ENCODE measurements at places on chromosomes 3 and 15.

DNA sequence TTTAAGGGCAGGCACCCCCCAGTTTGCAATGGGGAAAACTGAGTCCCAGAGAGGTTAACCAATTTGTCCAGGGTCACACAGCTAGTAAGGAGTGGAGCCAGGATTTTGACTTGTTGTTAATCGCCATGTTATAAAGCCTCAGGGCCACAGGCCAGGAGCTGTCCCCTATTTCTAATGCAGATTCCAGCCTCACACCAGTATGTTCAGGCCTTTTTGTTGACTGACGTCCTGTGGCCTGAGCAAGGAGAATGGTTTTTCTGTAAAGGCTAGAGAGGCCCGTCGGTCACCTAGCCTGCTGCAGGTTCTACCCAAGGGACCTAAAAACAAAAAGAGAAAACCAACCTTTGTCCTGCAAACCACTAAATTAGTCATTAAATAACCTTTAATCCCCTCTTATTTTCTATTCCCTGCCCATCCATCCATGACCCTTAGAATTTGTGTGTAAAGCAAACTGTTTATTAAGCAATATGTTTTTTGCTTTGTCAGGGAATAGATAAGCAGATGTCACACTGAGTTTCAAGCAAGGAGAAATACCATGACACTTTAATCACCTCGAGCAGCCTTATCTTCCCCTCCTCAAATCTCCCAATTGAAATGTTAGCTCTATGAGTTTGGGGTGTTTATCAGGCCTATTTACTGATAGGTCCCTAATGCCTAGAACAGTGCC lies 14.1 kb downstream of the ACOX2 start:
- DNase-seq, result no peak

- DNase-seq, result no peak
Observed at GRCh38 chr3:160828880-160829279, 72.8 kb downstream of the PPM1L start.

- DNase-seq, result no peak
Observed at GRCh38 chr3:110750201-110750600, 321.4 kb upstream of the NECTIN3 start.

DNA sequence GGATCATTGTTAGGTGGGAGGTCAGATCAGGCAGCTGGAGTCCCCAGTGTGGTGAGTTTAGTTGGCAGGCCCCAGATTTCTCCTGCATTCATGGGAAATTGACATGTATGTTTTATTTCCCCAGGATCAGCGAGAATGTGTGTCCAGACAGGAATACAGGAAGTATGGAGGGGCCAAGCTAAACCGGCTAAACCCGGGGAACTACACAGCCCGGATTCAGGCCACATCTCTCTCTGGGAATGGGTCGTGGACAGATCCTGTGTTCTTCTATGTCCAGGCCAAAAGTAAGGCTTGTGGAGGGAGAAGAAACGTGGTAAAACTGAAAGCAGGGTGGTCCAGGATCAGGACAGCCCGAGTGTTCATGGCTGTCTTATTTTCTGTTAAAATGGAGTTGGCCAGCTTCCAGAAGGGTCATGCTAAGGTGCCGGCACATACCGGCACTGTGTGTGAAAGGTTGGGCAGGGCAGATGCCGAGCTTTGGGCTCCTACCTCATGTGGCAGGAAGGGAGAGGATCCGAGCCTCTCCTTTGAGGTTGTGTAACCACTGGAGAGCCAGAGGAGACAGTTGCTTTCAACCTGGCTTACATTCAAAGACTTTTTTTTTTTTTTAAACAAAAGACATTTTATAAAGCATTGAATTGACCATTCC lies 83.1 kb downstream of the PGPEP1L start:
- DNase-seq, result no peak

DNA sequence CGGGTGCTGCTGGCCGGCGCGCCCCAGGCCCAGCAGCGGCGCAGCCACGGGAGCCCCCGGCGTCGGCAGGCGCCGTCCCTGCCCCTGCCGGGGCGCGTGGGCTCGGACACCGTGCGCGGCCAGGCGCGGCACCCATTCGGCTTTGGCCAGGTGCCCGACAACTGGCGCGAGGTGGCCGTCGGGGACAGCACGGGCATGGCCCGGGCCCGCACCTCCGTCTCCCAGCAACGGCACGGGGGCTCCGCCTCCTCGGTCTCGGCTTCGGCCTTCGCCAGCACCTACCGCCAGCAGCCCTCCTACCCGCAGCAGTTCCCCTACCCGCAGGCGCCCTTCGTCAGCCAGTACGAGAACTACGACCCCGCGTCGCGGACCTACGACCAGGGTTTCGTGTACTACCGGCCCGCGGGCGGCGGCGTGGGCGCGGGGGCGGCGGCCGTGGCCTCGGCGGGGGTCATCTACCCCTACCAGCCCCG lies 777 bp downstream of the LOXL1 start:
- no peak for DNase-seq

GRCh38 chr3:46006238-46007032 lies 10.8 kb upstream of the FYCO1 start:
- no peak for DNase-seq

- DNase-seq, result no peak
Observed at GRCh38 chr15:67176195-67176971, 78.1 kb downstream of the AAGAB start.

DNA sequence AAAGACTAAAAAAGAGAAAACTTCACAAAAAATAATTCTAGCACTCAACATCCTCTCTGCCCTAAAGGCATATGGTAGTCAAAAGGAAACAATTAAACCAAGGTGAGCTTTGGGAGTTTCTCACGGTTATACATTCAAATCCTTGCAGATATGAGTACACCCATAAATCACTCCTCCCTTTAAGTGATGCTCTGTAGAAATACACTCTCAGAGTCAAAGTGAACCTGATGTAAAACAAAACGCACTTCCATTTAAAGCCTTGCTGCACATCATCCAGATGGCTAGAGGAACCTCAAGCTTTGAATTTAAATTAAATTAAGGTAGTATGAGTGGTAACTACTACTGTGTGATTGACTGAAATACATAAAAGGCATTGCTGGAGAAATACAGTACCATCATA lies 36.0 kb upstream of the AADAC start:
- DNase-seq, result no peak

- no peak for DNase-seq
Observed at GRCh38 chr15:41932511-41933289, 38.8 kb upstream of the SPTBN5 start.

- DNase-seq, result no peak
Observed at GRCh38 chr3:194212161-194212844, 76.4 kb downstream of the HES1 start.

DNA sequence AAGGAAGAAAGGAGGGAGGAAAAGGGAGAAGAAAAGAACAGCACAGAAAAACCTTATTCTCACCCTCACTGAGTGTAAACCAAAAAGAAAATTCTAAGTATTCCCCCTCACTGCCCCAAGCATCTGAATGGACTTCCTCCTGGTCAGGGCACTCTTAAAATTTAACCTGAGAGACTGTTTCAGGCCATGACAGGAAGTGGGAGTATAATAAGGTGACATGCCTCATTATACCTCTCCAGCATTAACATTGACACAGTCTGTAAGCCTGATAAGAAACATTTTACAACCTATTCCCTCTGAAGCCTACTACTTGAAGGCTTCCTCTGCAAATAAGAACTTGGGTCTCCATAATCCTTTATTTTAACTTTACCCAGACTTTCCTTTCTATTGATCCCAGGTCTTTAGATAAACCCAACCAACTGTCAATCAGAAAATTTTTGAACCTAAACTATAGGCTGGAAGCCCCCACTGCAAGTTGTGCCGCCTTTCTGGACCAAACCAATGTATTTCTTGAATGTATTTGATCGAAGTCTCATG lies 41.7 kb downstream of the SLCO2A1 start:
- DNase-seq, result no peak

DNA sequence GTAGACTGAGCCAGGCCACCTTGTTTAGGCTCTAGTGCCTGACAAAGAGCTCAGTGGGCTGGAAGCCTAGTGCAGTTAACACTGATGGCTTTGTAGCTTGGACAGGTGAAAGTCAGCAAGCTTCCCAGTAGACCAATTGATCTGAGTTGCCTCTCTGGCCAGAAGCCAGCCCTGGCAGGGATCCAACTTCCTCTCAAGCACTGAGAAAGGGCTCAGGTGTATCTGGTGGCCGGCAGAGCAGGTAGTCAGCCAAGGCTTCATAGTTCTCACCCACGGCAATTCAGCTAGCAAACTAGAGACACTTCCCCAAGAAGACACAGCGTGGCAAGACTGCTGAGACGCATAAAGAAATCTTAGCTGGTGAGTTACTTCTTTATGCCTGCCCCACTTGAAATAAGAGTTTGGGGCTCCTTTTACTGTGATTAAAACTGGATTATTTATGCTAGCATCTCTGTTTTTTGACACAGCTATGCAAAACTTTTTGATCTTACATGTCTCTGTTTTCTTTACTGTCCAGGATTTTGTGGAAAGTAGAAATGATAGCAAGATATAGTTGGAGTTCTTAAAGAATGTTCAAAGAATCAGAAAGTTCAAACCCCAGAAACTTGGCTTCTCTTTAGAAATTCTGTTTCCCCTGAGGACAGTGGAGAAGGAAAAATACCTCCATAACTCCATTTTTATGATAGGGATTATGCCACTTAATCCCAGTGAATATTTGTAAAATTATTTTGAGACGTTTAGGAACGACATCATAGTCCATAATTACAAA lies 8.4 kb upstream of the CA12 start:
- no peak for DNase-seq

DNA sequence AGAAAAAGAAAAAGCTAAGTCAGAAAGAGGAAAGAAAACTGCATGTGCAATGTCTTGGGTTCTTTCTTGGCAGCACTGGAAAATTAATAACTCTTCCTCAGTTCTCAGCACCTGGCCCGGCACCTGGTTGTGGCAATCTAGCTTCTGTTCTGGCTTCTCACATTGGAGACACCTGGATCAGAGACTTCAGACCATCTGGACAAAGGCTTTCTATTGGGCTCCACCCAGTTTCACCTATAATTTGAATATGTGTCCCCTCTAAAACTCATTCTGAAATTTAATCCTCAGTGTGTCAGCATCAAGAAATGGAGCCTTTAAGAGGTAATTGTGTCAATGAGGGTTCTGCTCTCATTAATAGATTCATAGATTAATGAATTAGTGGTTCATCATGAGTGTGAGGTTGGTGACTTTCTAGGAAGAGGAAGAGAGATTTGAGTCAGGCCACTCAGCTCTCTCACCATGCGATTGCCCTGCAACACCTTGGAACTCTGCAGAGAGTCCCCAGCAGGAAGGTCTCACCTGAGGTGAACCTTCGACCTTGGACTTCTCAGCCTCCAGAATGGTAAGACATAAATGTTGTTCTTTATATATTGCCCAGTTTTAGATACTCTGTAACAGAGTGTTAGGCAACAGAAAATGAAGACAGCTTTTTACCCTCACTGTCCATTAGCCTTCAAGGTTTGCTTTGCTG lies 679.9 kb downstream of the NTRK3 start:
- no peak for DNase-seq
